ENCODE measurements at places on chromosomes 13 and 19. TPM values are rescaled to one million over a fixed set of nuclear protein-coding genes. Genes with fewer than 3 reads are reported as not detected.

- DNase-seq, result no peak
Observed at GRCh38 chr13:20708216-20708615, 4.7 kb downstream of the IL17D start.

- DNase-seq, result no peak
Observed at GRCh38 chr13:59504407-59504806, 659.3 kb downstream of the DIAPH3 start.

DNA sequence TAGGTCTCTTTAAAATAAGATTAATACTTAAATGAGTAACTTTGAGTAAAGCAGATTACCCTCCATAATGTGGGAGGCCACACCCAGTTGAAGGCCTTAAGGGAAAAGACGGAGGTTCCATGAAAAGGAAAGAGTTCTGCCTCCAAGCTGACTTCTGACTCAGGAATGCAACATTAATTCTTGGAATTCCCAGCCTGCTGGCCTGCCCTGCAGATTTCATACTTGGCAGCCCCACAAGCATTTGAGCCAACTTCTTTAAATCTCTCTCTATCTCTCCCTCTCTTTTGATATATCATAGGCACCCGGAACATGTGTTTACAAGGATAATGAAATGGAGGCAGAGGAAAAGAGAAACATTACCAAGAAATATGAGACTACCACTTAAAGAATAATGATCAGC lies 902.3 kb upstream of the MIR17HG start:
- no peak for DNase-seq

ZNF729 gene
- not detected for total RNA-seq

- DNase-seq, result no peak
Observed at GRCh38 chr19:5193192-5193591, 147.4 kb downstream of the PTPRS start.

- DNase-seq, result no peak
Observed at GRCh38 chr19:15396436-15396835, 16.8 kb upstream of the AKAP8 start.

DPF1 gene
- 0.24 TPM for total RNA-seq

DNA sequence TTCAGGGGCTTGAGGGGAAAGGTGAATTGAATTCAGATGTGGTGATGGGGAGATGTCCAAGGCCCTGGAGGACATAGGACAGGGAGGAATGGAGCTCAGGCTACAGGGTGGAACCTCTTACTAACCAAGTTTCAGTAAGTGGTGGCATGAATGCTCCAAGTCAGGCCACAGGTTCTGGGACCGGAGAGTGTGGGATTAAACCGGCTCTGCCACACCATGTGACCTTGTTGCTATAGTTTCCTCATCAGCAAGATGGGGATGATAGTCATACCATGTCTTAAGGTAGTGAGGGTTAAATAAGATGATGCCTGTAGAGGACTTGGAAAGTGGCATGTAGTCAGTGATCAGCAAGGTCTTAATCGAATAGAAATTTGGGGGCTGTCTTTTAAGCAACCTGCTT lies 16.3 kb downstream of the GPR183 start:
- DNase-seq, result no peak

Data from thymus (tissue), 14 donors.